Ecto neural progenitor cell (in vitro differentiated cells): ENCODE measurements at places on chromosomes 5 and 9.

DNA sequence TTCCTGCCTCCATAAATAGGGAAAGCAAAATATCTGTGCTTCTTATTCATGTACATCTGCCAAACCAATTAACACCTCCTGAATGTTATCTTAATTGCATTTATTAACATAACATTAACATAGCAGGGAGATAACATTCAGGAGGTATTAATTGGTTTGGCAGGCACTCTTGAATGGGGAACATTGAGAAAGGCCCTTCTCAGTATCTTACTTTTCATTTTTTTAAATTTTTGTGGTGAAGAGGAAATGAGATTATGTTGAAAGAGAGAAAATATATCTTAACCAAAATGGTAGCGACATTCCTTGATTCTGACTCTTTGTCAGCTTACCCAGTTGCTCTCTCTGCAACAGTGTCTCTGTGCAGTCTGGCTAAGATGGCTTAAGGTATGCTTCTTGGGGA, 100.4 kb upstream of the TLE1 start:
- no peak for DNase-seq

- no peak for DNase-seq
Observed at GRCh38 chr5:31770998-31771397, 132.1 kb downstream of the PDZD2 start.

DNA sequence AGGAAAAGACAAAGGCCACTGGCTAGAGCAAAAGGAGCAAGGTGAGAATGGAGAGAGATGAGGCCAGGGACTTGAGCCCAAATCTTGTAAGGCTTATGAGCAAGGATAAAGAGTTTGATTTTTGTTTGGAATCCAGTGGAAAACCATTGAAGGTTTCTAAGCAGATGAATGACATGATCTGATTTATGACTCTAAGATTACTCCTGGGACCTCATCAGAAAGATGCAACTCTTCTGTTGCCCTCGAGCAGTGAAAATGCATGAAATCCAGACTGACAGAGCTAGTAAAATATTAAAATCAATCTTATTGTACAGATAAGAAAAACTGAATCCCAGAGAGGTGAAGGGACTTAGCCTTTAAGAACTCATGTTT, 677 bp downstream of the MFAP3 start:
- no peak for DNase-seq

- DNase-seq: no peak
Observed at GRCh38 chr5:148060881-148061280, 2.9 kb upstream of the SPINK5 start.

GRCh38 chr5:158752656-158752973, 347.1 kb downstream of the EBF1 start:
- DNase-seq: no peak
